GM23248 (cell line): ENCODE measurements at places on chromosomes 4 and X. TPM values are rescaled to one million over a fixed set of nuclear protein-coding genes. Genes with fewer than 3 reads are reported as not detected.

- peak overlapping the region; percentile 57; the same call in 1 of the 2 replicates for H3K27ac ChIP-seq
- peaks cover 6% of the 10 kb centered on the region; the same call in 1 of the 2 replicates for H3K36me3 ChIP-seq
Observed at GRCh38 chr4:16597845-16598596, 300.4 kb downstream of the LDB2 start.

Gene HADH
- 4.0 and 4.5 TPM in 2 replicates for total RNA-seq

DNA sequence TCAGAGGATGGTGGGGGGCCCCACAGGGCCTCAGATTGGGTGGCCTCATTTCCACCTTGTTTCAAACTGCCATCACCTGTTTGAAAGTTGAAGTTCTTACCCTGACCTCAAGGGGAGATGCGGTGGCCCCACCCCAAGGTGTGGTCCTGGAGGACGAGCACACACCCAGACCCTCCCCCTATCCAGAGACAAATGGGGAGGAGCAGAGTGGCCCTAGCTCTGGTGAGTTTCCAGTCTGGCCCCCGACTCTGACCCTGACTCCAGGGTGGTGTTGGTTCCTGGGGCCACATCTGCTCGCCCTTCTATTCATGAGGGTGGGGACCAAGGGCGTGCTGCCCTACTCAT lies 36.3 kb upstream of the ADRA2C start:
- no peak for DNase-seq
- no peak overlapping the region for H3K4me3 ChIP-seq
- H3K27ac ChIP-seq, result no peak overlapping the region
- peaks cover 7% of the 10 kb centered on the region for H3K27me3 ChIP-seq
- H3K36me3 ChIP-seq, result no peaks in the 10 kb centered on the region
- peaks cover 5% of the 10 kb centered on the region for H3K4me1 ChIP-seq

- H3K4me1 ChIP-seq, result no peaks in the 10 kb centered on the region
- H3K4me3 ChIP-seq, result no peak overlapping the region
- H3K27me3 ChIP-seq, result no peaks in the 10 kb centered on the region
- H3K36me3 ChIP-seq, result no peaks in the 10 kb centered on the region
- DNase-seq, result no peak
- H3K27ac ChIP-seq, result no peak overlapping the region
Observed at GRCh38 chrX:12885508-12885907, 18.6 kb downstream of the TLR7 start.

GRCh38 chr4:26937139-26937538 lies 76.5 kb downstream of the STIM2 start:
- H3K4me3 ChIP-seq, result no peak overlapping the region
- DNase-seq, result no peak
- no peaks in the 10 kb centered on the region for H3K36me3 ChIP-seq
- no peak overlapping the region for H3K27ac ChIP-seq
- no peaks in the 10 kb centered on the region for H3K27me3 ChIP-seq

DNA sequence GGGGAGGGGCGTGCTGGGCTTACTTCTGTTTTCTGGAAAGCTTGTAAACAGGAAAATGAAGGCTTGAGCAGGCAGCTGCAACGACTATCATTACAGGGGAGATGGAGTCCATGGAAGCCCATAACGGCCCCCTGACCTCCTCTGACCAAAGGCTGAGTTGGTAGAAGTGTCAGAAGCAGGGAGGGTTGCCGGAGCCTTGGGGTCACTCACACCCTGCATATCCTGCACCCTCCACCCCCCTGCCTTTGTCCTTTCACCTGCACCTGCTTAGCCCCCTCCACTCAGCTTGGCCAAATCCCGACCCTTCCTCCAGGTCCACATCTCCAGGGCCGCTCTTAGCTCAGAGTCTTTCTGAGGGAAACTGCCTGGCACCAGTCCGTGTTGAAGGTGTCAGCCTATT lies 12.5 kb upstream of the MSX1 start:
- H3K4me3 ChIP-seq, result no peak overlapping the region
- no peaks in the 10 kb centered on the region for H3K36me3 ChIP-seq
- no peak overlapping the region for H3K27ac ChIP-seq
- peaks cover 6% of the 10 kb centered on the region for H3K4me1 ChIP-seq
- H3K27me3 ChIP-seq, result no peaks in the 10 kb centered on the region

DNA sequence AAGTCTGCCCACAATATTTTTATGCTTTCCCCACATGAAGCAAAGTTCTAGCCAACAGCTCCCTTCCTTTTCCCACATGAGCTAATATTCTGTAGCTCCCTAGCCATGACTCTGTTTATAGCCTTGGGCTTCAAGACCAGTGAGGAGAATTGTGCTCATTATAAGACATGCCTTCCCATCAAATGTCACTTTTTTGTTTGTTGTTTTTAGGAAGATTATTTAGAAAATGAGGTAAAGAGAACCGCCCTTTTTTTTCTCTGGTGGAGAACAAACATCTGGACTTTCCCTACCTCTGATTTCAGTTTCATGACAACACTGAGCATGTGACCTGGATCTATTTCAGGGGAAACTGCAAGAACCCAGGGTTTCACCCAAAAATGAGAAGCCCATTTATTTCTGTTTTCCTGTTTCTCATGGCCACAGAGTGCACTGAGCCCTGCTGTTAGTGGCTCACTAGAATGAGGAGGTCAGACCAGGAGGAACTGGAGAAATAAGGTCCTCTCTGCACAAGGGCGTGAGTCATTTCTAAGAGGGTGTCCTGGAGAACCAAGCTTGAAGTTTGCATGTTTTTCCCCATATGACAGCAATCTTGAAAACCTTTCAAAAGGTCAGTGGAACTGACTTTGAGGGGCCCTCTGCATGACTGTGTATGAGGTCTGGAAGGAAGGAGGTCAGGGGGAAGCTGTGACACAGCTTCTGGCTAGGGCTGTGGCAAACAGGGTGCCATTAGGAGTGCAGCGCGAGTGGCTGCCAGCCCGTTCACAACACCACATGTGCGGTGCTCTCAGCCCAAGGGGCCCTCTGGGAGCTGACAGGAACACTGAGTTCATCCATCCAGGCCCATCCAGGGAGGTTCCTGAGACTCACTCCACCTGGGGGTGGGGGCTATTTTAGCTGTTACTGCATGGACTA lies 55.2 kb downstream of the CHST7 start:
- H3K36me3 ChIP-seq, result no peaks in the 10 kb centered on the region
- peak overlapping the region; percentile 81 for H3K27ac ChIP-seq
- peaks cover 32% of the 10 kb centered on the region for H3K4me1 ChIP-seq
- peak; percentile 76 for DNase-seq
- no peak overlapping the region for H3K4me3 ChIP-seq

- H3K36me3 ChIP-seq, result no peaks in the 10 kb centered on the region
- no peaks in the 10 kb centered on the region for H3K27me3 ChIP-seq
- peaks cover 11% of the 10 kb centered on the region for H3K4me1 ChIP-seq
Observed at GRCh38 chrX:84363051-84363450, 139.2 kb downstream of the HDX start.

- H3K4me1 ChIP-seq, result no peaks in the 10 kb centered on the region
- H3K27ac ChIP-seq, result no peak overlapping the region
- H3K36me3 ChIP-seq, result no peaks in the 10 kb centered on the region
- H3K27me3 ChIP-seq, result no peaks in the 10 kb centered on the region
- DNase-seq, result no peak
Observed at GRCh38 chr4:171639540-171639939, 173.7 kb upstream of the GALNTL6 start.

DNA sequence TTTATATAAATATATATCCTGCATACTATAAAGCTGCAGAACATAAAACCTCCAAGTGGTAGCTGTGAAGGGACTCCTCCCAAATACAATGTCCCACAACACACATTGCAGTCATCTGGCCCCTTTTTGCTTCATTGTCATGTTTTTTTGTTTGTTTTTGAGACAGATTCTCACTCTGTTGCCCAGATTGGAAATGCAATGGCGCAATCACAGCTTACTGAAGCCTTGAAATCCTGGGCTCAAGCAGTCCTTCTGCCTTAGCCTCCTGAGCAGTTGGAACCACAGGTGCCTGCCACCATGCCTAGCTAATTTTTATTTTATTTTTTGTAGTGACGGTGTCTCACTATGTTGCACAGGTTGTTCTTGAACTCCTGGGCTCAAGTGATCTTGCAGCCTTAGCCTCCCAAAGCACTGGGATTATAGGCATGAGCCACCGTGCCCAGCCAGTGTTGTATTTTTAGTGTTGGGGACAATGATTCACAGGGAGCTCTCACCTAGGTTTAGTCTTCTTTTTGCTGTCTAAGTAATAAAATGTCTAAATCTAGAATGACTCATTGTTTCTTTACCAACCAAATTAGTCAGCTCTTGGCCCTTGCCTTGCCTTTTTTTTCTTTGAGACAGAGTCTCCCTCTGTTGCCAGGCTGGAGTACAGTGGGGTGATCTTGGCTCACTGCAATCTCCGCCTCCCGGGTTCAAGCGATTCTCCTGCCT lies 24.0 kb upstream of the XIAP start:
- no peaks in the 10 kb centered on the region for H3K27me3 ChIP-seq
- no peak overlapping the region for H3K4me3 ChIP-seq
- peaks cover 4% of the 10 kb centered on the region; the same call in 1 of the 2 replicates for H3K4me1 ChIP-seq

Gene UGT8
- total RNA-seq, result not detected in 2 replicates

- no peak overlapping the region for H3K27ac ChIP-seq
- DNase-seq, result no peak
- H3K4me1 ChIP-seq, result no peaks in the 10 kb centered on the region
- no peaks in the 10 kb centered on the region for H3K27me3 ChIP-seq
- no peaks in the 10 kb centered on the region for H3K36me3 ChIP-seq
Observed at GRCh38 chrX:71198066-71198465, 25.0 kb upstream of the GJB1 start.

GRCh38 chrX:115449742-115450141 lies 111.2 kb upstream of the PLS3 start:
- no peak overlapping the region for H3K27ac ChIP-seq
- H3K36me3 ChIP-seq, result no peaks in the 10 kb centered on the region
- H3K4me3 ChIP-seq, result no peak overlapping the region
- H3K4me1 ChIP-seq, result no peaks in the 10 kb centered on the region

Gene SCML2
- total RNA-seq, result 0.38 and 2.1 TPM in 2 replicates

DNA sequence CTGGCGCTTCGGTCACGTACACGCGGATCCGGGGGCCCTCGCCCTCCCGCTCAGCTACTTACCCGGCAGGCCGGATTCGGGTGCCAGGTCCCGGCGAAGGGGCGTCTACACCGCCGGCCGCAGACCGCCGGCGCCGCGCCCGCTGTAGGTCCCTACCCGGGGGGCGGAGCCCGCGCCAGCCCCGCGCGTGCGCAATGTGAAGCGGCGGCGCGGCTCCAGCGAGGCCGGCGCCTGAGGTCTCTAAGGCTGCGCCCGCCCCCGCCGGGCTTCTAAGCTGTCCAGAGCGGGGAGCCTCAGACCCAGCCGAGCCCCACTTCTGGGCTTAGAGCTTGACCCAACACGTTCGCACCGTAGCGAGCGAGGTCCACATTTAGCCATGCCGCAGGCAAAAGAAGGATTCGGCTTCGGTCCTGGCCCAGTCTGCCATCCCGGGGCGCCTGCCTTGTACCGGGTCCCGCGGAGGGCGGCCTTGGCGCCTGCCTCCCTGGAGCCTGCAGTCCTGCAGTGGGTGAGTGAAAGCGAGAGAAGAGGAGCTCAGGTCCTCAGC lies at the start of gene ZNF518B:
TSS of gene ZNF518B (minus strand) at position 172 of the 547 bp plus-strand sequence. CDS start 11,098 bp downstream, outside the sequence.
- peak; percentile 83 for DNase-seq
- peak within 1 kb of the TSS; percentile 19 for H3K27ac ChIP-seq
- H3K36me3 ChIP-seq, result peaks cover 8% of the 10 kb centered on the region; the same call in 1 of the 2 replicates
- H3K27me3 ChIP-seq, result 0 out of 2 replicates have a peak, but pooled peaks cover 7% of the 10 kb centered on the region
- H3K4me3 ChIP-seq, result peak within 1 kb of the TSS; percentile 71
- no peaks in the 10 kb centered on the region; the same call in 1 of the 2 replicates for H3K4me1 ChIP-seq
